ENCODE measurements at places on chromosomes 1 and 21.

DNA sequence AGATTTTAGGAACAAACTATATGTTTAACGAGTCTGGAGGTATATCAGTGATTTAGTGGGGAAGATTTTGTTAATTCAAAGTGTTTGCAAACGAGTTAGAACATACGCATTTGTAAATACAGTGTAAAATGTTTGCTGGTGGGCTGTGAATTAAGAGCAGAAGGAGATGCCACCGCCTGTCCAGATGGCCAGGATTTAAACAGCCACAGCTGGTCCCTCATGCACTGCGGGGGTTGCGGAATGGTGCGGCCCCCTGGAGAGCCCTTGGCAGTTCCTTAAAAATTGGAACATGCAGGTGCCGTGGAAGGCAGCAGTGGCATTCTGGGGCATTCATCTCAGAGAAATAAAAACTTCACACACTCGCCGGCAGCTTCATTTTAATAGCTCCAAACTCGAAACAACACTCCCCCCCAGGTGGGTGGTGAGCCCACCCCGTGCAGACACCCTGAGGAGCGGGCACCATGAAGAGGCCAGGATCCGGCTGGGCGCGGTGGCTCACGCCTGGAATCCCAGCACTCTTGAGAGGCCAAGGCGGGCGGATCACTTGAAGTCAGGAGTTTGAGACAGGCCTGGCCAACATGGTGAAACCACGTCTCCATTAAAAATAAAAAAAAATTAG lies 3.5 kb upstream of the C1orf159 start:
- DNase-seq = no peak

DNA sequence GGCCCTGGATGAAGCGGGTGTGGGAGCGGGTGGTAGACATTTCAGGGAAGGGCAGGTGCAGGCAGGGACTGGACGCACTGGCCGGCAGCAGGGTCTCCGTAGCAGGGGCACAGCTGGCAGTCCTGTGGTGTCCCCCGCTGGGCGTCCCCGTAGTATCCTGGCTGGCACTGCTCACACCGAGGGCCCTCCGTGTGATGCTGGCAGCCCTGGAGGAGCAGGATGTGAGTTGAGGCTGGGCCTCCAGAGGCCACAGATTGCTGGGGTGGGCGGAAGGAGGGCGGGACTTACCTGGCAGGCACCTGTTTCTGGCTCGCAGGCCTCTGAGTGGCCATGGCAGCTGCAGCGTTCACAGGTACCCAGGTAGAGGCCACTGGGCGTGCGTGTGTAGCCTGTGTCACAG lies 62.3 kb downstream of the LDLRAD2 start:
- DNase-seq = no peak

GRCh38 chr21:44525391-44526095 lies 14.5 kb downstream of the KRTAP10-1 start:
- DNase-seq = no peak

DNA sequence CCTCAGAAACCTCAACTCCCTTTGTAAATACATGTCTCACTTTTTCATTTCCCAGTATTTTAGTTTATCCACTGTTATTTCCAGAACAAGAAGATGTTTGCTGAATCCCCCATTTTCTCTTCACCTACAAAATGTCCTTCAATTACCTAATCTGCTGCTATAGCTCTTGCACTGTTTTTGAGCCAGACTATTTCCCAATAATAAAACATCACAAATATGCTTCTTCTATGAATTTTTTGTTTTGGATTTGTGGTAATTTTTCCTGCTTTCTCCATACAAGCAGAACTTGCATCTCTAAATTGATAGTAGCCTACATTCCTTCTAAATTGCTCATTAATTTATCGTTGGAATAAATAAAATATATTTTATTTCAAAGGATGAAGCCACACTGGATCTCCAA lies 199.6 kb upstream of the C1orf87 start:
- DNase-seq = no peak

DNA sequence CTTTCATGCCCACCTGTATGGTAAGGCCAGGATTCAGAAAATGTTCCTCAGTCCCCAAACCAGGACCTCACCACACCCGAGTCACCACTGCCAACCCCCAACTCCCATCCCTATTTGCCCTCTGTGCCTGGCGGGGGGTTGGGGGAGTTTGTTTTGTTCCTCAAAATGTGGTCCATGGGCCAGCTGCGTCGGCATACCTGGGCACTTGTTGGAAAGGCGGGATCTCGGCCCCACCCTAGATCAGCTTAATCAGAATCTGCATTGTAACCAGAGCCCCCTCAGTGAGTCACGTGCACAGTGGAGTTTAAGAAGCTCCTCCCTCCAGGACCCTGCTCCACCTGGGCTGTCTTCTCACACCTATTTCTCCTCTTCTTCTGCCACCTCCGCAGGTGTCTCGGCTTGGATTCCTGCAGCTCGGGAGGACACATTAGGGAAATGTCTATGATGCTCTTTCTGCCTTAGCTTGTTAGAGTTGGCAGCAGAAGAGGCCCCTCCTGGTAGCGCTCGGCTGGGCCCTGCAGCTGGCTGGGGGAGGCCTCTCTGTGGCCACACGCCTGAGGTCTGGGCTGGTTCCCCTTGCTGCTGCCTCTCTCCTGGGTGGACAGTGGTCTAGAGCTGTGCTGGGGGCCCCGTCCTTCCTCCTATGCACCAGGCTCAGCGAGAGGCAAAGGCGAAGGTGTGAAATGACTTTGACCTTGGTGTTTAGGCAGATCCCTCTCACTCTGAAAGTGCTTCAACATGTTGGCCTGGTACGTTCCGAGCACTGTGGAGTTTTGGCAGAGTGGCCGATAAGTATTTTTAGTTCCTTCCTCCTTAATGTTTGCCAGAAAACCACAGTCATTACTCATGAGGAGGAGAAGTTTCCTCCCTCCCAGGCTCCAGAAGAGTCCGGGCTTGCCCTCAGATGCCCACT lies 41.8 kb upstream of the CAMTA1 start:
- peak; percentile 31 for DNase-seq

- DNase-seq = no peak
Observed at GRCh38 chr1:155123801-155124200, 3.9 kb upstream of the EFNA1 start.

- DNase-seq = no peak
Observed at GRCh38 chr1:212247179-212247721, 38.0 kb upstream of the PPP2R5A start.

DNA sequence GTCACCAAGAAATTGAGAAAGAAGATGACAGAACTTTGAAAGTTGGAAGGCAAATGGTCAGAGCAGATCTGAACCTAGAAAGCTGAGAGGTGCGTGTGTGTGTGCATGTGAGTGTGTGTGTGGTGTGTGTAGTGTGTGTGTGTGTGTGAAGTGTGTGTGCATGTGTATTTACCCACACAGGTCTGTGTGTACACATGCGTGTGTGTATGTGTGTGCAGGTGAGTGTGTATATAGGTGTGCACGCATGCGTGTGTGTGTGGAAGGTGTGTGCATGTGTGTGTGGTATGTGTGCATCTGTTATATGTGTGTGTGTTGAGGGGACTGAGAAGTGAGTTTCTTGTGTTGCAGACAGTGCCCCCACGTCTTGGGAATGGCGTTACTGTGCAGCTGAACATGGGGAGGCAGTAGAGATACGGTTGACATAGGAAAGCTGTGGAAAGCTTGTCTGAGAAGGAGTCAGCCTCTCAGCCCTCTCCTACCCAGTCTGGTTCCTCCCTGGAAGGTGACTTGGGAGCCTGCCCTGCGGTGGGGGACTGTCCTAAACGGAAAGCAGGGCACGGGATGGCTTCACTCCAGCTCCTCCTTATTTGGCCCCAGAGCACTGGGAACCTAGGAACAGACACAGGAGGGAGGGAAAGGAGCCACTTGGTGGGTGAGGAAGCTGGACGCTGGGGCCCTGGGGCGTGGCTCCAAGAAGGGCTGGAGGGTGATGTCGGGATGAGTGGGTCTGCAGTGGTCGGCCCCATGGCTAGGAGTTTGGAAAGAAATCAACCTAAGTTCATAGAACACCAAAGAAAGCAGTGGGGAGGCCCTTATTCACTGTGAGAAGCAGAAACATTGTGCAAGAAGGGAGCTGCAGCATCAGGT lies 97.2 kb downstream of the PCBP3 start:
- DNase-seq = no peak

DNA sequence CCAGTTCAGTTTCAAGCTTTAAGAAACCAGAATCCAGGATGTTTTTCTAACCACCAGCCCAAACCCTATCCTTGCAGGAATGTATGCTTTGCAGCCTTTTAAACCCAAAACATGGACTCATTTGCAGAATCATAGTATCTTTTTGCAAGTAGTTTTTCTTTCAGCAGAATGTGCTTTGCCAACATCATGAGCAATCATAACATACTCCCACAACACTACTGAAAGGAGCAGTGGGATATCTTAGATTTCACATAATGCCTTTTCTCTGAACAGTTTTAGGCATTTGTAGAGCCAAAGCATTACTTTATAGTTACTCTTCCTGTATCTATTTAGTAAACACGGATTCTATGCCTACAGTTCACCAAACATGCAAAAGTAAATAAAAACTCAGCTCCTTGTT lies 10.0 kb upstream of the SH2D2A start:
- DNase-seq = no peak

Measured in ELF-1 (cell line).